ENCODE measurements at places on chromosomes 16 and 17. TPM values are rescaled to one million over a fixed set of nuclear protein-coding genes. Genes with fewer than 3 reads are reported as not detected.

TNK1 gene
- 6.2 TPM for total RNA-seq

PSMD3 gene
- 175 TPM for total RNA-seq

SEPTIN12 gene
- not detected for total RNA-seq

OR1A1 gene
- not detected for total RNA-seq

TPSB2 gene
- total RNA-seq = 0.57 TPM

DNA sequence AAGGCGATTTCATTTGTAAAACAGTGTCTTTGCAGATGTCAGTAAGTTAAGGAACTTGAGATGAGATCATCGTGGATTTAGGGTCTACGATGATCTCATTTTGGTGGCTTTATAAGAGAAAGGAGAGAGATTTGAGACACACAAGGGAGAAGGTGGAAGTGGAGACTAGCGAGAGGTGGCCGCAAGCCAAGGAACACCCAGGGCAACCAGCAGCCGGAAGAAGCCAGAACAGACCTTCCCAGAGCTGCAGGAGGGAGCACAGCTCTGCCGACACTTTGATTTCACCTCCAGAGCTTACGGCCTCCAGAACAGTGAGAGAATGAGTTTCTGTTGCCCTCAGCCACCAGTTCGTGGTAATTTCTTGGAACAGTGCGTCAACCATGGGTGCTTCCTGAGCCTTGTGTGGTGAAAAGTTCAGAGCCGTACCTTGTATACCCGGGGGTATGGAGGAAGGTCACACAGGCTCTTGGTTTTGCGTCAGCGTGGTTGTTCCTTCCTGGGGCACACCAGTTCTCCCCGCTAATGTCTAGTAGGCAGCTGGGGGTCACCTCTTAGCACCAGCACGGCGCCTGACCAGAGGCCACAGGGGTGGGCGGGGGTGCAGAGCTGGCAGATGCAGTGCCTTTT lies 12.9 kb upstream of the SEC14L1 start:
- DNase-seq = no peak

GRCh38 chr17:38597375-38597774 lies 8.4 kb downstream of the SRCIN1 start:
- no peak for DNase-seq

DNA sequence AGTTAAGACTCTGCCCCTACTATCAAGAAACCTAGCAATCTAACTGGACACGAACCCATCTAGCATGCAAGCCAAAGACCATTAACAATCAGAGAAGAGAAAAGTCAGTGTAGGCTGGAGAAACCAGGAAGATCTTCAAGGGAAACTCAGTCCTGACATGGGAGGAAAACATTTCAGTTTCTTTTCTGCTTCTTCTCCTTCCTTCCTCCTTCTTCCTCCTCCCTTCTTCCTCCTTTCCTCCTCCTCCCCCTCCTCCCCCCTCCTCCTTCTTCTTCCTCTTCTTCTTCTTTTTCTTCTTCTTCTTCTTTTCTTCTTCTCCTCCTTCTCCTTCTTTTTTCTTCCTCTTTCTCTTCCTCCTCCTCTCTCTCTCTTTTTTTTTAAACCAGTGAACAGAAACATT lies 29.6 kb upstream of the SHISA9 start:
- DNase-seq = no peak
